Heart right ventricle (tissue), 16 donors: ENCODE measurements at places on chromosomes 1 and 21. TPM values are rescaled to one million over a fixed set of nuclear protein-coding genes. Genes with fewer than 3 reads are reported as not detected.

DNA sequence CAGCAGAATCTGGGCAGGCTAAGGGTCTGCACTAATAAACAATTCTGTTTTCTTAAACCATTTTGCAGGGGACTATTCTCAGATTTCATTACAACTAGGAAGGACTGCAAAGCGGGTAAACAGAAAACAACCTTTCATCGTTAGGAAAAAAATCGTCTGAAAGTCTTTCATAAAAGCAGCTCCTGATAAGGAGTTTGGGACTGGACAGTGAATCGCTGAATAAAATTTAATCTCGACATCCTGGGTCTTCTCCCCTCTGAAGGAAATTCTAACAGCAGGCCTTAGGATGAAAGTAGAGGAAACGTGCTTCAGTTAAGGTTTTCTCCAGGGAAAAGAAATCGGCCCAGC, 471 bp upstream of the MTF2 start:
- no peak for DNase-seq

DNA sequence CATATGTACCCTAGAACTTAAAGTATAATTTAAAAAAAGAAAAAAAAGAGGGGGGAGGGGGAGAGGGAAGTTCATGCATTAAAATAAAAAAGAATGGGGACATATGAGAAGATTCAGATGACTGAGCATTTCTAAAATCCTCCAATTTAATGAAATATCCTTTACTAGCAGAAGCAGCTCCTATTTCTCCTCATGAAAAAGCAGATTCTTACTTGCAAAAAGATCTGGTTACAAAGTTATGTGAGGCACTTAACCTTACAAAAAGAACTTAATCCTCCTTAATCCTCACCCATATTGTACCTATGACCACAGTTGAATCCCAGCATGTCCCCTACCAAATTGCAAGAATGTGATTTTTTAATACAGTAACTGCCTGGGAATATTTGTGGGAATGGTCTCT, 298.5 kb downstream of the SRGAP2C start:
- no peak for DNase-seq

GRCh38 chr1:162000053-162000420, 23.6 kb downstream of the OLFML2B start:
- no peak for DNase-seq

DNA sequence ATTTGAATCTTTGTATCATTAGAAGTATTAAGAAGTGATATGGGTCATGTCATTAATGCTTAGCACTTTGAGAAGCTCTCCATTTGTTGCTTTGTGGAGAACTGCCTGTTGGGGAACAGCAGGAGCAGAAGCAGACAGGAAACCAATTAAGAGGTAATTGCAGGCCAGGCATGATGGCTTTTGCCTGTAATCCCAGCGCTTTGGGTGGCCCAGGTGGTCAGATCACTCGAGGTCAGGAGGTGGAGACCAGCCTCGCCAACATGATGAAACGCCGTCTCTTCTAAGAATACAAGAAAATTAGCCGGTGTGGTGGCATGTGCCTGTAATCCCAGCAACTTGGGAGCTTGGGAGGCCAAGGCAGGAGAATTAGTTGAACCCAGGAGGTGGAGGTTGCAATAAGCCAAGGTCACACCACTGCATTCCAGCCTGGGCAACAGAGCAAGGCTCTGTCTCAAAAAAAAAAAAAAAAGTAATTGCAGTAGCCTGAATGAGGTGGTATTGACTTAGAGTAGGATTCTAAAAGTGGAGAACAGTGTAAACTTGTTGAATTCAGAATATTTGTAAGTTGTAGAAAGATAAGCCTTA, 57.8 kb upstream of the FASLG start:
- DNase-seq, result no peak

The LRRC71 gene
- polyA plus RNA-seq, result 0.06 TPM
